ENCODE measurements at places on chromosomes 4 and X. TPM values are rescaled to one million over a fixed set of nuclear protein-coding genes. Genes with fewer than 3 reads are reported as not detected.

GRCh38 chr4:182921608-182922007 lies 4.4 kb upstream of the DCTD start:
- no peak overlapping the region for H3K4me3 ChIP-seq
- no peak for DNase-seq
- H3K27ac ChIP-seq = no peak overlapping the region
- no peaks in the 10 kb centered on the region for H3K36me3 ChIP-seq
- peaks cover 20% of the 10 kb centered on the region for H3K4me1 ChIP-seq

- H3K27ac ChIP-seq = no peak overlapping the region
- H3K4me1 ChIP-seq = no peaks in the 10 kb centered on the region
- no peak overlapping the region for H3K4me3 ChIP-seq
- DNase-seq = no peak
Observed at GRCh38 chr4:9891740-9892139, 110.3 kb downstream of the DRD5 start.

DNA sequence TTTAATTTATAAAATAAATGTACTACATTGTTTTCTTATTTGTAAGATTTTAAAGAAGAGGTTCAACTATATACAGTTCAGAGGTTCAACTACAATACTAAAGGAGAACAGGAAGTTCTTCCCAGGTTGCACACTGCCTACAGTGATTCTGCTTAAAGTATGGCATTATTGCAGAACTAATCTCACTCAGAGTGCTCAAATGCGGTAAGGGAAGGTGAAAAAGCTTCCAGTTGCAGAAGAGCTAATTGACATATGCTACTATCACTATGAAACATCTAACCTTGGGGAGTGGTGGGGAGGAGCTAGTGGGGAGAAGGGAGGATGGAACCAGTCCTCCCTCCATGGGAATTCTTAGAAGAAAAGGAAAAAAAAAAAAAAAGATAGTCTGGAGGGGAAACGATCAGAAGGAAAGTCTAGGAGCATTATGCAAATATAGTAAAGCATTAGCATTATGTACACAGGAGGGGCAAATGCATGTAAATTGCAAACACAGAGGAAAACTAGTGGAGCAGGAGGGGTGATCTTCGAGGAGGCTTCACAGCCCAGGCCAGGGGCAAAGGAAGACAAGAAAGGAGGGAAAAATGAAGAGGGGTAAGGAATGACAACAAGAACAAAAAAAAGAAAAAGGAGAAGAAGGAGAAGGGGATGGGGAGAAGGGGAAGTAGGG lies 32.0 kb upstream of the MMAA start:
- no peaks in the 10 kb centered on the region for H3K4me1 ChIP-seq
- DNase-seq = no peak
- H3K27me3 ChIP-seq = peaks cover 16% of the 10 kb centered on the region
- H3K27ac ChIP-seq = no peak overlapping the region

The SMS gene
- 175 TPM for total RNA-seq

The COL25A1 gene
- total RNA-seq = not detected

Data from activated CD8-positive, alpha-beta T cell treated with anti-CD3 and anti-CD28 coated beads for 36 hours (primary cell).